EH (cell line): ENCODE measurements at places on chromosomes 12 and 14.

GRCh38 chr12:71440345-71440762 lies 756 bp downstream of the LGR5 start:
- DNase-seq = peak; percentile 3

GRCh38 chr12:101019667-101020066 lies 190.4 kb downstream of the SLC5A8 start:
- no peak for DNase-seq

DNA sequence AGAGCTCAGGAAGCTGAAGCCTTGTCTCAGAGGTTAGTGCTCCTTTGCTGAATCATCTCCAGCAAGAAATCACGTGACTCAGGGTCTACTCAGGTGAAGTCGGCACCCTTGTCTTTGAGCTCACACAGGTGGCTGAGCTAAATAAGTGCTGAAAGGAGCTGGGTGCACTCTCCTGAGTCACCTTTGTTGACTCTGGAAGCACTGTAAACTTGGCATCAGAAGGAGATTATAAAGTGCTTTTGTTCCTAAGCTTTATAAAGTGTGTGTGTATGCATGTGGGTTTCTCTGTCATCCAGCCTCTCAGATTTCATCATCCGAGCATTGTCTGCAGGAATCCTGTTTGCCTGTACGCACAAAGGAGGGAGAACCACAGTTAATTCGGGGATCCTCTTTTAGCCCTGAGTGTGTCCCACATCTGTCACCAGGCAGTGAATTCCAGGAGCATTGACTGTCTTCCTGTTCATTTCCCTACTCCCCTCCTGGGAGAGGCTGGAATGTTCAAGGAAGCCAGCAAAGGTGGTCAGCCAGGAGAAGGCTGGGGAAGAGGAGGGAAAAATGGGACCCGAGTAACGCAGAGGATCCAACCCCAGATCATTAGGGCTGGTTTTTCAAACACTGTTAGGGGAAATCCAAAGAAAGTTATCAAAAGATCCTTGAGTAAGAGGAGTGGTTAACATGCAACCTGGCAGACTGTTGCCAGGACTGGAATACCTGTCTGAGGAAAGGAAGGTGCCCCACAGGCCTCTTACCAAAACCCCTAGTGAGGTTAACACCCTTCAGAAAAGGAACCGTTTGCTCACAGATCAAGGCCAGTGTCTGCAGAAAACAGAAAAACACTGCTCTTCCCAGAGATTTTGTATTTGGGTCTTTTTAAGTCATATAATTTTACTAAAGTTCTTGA lies 157.5 kb upstream of the HIF1A start:
- peak; percentile 81 for DNase-seq

DNA sequence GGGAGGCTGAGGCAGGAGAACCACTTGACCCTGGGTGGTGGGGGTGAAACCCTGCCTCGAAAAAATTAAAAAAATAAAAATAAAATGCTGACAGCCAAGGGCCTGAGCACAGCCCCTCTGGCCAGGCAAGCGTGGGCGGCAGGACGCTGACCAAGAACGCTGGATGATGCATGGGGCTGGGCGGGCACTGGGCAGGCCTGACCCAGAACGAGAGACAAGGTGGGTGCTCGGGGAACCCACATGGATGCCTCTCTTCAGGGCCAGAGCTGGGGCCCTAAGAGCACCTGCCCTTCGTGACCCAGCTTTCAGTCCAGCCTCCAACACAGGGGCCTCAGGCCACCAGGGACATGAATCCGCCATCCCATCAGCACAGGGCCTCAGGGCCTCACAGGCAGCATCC lies 11.3 kb downstream of the GALNT9 start:
- DNase-seq = no peak

- DNase-seq = peak; percentile 68
These were observed 255.8 kb upstream of the CRY1 start for GRCh38 chr12:107349008-107349747.

- DNase-seq = no peak
These were observed 175.7 kb upstream of the EGLN3 start for GRCh38 chr14:34126586-34126985.

DNA sequence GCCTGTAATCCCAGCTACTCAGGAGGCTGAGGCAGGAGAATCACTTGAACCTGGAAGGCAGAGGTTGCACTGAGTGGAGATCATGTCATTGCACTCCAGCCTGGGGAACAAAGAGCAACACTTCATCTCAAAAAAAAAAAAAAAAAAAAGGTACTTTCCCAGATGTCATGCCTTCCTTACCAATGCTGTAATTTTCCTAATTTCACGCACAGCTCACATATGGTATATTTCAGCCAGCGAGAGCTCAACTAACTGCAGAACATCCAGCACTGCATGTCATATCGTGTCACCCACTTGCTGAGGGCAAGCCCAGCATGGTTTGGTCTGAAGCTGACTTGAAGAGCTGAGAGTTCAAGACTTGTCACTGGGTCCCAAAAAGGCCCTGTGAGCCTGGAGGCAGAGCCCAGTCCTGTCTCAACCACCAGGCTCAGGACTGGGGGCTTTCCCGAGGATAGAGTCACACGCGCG lies 29.0 kb downstream of the NFKBIA start:
- peak; percentile 46 for DNase-seq

DNA sequence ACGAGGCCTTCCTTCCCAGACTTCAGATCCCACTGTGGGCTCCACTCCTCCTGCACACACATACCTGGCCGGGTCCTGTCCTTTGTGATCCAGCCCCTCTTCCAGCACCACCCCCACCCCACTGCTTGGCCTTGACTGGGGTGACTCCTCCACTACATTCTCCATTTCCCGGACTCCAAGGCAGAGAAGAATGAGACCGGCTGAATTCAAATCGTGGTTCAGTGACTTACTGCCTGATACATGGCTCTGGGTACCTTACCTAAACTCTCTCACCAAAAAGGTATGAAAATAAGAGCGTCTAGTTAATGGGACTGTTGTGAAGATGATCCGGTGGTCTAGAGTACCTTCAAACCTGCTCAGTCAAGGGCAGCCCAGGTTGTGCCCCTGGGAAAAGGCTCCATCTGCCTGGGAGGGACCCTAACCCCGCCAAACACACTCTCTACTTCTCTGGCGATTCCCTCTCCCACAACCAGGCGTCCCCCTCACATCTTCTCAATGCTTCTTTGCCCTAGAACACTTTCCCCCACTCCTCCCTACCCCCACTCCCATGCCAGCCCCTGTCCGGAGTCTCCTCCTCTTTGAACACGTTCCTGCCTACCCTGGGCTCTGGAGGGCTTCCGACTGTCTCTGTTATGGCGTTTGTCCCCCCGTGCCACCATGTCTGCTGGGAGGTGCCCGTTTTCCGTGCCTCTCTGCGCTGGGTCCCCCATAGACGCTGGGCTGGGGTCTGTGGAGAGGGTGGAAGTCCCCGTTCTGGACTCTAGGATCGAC lies 1.5 kb upstream of the ZBTB42 start:
- peak; percentile 31 for DNase-seq

DNA sequence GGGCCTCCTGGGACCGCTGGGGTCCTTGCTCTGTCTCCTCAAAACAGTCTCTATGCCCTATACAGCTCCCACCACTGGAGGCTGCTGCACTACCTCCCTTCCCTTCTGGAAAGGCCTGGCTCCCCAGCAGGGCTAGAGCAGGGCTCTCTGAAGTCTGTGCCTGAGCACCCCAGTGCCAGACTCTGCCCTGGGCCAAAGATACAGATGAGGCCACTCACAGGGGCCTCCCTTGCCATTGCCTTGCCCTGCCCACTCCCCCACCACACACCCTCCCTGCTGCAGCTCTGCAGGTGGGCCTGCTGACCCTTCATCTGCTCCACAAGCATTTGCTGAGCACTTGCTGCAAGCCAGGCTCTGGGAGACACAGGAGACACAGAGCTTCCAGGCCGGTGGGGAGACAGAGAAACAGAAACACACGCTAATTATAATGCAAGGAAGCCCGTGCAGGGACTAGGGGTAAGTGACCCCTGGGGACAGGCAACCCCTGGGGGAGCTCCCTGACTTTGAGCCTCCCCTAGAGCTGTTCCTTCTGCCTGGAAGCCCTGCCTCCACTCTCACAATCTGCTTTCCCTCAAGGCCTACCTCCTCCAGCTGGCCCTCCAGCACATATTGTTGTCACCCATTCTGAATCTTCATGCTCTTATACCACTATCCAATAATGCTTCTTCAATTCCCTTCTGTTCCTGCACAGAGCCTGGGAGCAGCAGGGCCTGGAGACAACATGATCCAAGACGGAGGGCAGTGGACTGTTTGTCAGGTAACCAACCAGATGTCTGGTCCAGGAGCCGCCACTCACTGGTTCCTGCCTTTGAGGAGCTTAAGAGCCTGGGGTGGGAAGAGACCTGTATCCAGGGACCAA lies 32.6 kb upstream of the PNMA1 start:
- no peak for DNase-seq

DNA sequence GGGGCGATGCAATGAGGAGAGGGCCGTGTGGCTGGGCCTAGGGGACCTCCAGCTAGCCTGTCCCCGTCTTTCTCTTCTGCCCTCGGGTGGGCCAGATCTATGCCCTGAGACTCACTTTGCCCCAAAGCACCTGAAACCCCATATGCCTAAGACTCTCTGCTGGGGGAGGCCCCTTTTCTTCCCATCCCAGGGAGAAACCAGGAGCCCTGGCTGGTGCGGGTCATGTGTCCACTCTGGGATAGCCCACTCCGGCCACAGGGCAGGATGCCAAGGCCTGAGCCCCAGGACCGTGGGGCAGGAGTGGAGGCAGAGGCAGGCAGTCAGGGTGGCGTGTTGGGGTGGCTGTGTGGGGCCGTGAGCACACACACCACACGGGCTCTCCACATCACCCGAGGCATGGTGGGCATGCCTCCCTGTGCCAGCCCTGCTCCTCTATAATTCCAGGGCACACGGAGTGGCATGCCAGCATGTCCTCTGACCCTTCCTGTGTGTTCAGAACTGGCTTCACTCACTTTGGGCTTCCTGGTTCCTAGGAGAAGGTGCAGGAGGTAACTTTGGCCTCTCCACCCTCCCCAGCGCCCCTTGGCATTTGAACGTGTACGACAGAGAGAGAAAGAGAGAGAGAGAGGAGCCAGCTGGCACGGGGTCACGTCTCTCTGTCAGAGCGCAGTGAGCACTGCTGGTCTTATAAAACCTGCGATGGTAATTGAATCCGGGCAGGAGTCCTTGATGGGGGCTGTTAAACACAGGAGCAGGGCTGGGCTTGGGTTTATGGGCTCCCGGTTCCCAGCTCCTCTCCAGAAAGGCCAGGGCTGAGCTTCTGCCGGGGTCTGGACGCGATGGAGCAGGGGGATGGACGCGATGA lies 144.2 kb downstream of the KIF26A start:
- DNase-seq = no peak

DNA sequence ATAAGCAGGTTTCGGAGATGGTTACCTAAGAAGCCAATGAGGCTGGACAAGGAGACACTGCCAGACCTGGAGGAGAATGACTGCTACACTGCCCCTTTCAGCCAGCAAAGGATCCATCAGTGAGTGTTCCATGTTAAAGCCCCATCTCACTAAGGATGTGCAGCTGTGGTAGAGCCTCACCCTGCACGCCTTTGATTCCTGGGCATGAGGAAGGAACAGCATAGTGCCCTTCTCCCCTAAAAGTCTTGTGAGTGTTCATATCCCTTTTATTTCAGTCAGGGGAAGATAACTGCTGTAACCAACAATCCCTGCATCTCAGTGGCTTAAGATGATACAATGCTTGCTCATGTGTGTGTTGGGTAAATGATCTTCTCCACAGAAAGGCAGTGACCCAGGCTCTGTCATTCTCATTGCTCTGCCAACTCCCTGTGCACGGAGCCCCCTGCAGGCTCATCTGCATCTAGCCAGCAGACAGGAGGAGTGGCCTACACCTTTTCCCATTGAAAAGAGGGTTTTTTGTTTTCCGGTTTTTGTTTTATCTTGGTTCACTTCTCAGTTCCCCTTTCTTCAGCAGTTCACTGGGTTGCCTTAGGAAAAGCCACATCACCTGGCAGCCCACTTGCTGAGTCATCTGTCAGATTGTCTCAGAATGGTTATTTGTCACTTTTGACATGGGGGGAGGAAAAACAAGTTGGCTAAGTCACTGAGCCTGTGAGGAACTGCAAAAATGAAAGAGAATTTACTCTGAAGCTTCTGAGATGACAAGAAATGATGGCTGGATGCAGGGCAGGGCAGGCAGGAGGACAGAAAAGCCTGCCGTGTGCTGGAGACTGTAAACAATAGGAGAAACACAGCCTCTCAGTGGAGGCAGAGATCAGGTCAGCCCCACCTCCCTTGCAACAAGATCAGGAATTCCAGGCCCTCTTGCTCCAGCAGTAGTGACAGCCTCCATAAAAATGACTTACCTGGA lies 193.3 kb downstream of the ANO4 start:
- DNase-seq = peak; percentile 81

GRCh38 chr12:65825507-65826352 lies 1.4 kb downstream of the HMGA2 start:
- DNase-seq = peak; percentile 53

GRCh38 chr12:85405781-85406522 lies 125.9 kb downstream of the ALX1 start:
- DNase-seq = peak; percentile 49

- no peak for DNase-seq
These were observed 12.8 kb upstream of the BMAL2 start for GRCh38 chr12:27319848-27320247.

GRCh38 chr12:597926-598568 lies 65.2 kb downstream of the NINJ2 start:
- no peak for DNase-seq

DNA sequence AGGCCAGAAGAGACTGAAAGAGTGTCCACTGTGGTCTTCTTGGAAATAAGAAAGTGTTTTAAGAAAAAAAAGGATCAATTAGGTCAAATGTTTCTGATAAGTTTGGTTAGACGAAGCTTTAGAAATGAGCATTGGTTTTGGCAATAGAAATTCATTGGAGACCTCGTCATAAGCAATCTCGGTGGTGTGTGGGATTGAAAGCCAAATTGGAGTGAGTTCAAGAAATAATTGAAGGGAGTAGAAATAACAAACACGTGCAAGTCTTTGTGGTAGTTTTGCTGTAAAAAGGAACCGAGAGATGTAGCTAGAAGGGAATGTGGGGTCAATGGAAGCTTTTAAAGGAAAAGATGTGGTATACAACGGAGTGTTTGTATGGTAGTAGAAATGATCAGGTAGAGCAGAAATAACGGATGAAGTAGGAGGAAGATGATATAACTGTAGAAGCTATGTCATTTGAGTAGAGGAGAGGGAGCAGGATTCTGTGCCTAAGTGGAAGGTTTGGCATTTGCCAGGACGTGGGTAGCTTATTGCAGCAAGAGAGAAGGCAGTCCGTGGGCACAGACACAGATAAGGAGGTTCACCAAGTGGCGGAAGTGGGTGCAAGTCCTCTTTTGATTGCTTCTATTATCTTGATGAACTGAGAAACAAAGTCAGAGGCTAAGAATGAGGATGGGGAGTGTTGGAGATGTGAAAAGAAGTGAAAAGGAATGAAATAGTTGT lies 146.2 kb downstream of the DACT1 start:
- DNase-seq = peak; percentile 63

GRCh38 chr12:120015313-120015712 lies 26.3 kb downstream of the BICDL1 start:
- no peak for DNase-seq

GRCh38 chr14:95054346-95055280 lies 102.7 kb downstream of the DICER1 start:
- DNase-seq = no peak

GRCh38 chr12:27257104-27257843 lies 13.2 kb downstream of the STK38L start:
- peak; percentile 61 for DNase-seq
